Urinary bladder (tissue), 4 donors: ENCODE measurements at places on chromosomes 16 and 17. TPM values are rescaled to one million over a fixed set of nuclear protein-coding genes. Genes with fewer than 3 reads are reported as not detected.

The STRADA gene
- total RNA-seq, result 41.7 TPM

The RHOT1 gene
- total RNA-seq, result 81.4 TPM

The MATCAP1 gene
- total RNA-seq, result 11.4 TPM

The ITGAL gene
- 4.1 TPM for total RNA-seq

The DNAAF1 gene
- total RNA-seq, result not detected

The ATP1B2 gene
- total RNA-seq, result 4.9 TPM

The CCL17 gene
- not detected for total RNA-seq

The SLC47A1 gene
- 0.53 TPM for total RNA-seq

The CNGB1 gene
- total RNA-seq, result 0.16 TPM

The ZG16B gene
- 2.4 TPM for total RNA-seq

The HP gene
- 0.95 TPM for total RNA-seq

The TP53TG3F gene
- not detected for total RNA-seq

The CCL18 gene
- total RNA-seq, result not detected

The ZG16 gene
- not detected for total RNA-seq

The GPR139 gene
- total RNA-seq, result not detected

The GFAP gene
- 0.53 TPM for total RNA-seq

The RNF227 gene
- total RNA-seq, result 4.2 TPM

The CACNG1 gene
- total RNA-seq, result 0.53 TPM
